Activated CD4-positive, alpha-beta T cell treated with anti-CD3 and anti-CD28 coated beads, Interleukin-2, amount 50 U/mL, for 48 hours (primary cell): ENCODE measurements at places on chromosomes 3 and 15.

GRCh38 chr3:42988097-42988496 lies 9.0 kb downstream of the GASK1A start:
- no peak for DNase-seq

DNA sequence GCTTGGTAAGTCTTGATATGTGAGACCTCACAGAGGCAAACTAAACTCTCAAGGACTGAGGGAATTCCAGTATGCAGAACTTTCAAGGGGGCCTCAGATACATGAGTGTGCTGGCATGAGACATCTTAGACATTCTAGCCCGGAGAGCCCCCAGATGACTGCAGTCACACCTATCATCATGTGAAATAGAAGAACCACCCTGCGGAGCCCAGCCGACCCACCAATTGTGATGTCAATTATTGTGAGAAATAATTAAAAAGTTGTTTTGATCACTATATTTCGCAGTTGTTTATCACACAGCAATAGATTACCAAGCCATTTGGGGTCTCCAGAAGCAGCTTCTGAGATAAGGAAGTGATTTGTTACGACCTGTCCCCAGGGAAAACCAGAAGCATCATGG lies 55.3 kb upstream of the CD47 start:
- DNase-seq = no peak

DNA sequence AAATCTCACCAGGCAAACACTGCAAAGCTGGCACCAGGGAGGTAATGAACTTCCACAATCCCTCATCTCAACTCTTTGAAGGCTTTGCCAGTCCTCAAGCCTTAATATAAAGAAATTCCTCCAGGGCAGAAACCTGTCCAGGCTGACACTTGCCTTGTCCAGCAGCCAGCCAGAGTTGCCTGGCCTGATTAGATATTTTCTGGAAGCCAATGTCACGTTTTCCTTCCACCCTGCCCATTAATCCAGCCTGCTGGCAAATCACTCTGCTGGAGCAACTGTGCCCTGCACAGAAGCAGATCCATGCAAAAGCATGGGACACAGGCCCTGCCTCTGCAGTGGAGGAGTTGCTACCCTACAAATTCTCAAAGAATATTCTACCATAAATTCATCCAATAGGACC lies 56.5 kb downstream of the HEG1 start:
- DNase-seq = no peak

- no peak for DNase-seq
Observed at GRCh38 chr3:172616031-172616461, 92.8 kb upstream of the TNFSF10 start.

DNA sequence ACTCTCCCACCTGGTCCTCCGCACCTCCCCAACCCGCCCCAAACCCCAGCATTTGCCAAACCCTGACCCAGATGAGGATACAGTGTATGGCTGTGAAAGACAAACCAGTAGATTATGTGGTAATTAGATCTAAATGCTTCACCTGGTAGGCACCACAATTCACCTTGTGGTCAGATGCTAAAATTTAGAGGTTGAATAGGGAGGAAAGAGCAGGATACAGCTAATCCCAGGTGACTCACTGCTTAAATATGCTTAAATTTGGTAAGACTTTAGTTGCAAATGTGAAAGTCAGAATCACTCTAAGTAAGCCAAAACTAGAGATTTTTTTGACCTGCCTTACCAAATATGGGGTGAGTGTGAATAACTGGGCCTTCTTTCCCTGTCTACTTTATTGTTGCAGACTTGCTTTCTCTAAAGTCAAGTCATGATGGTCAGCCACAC lies 105.5 kb downstream of the MME start:
- no peak for DNase-seq

- DNase-seq = no peak
Observed at GRCh38 chr3:172911142-172911541, 160.6 kb downstream of the ECT2 start.

DNA sequence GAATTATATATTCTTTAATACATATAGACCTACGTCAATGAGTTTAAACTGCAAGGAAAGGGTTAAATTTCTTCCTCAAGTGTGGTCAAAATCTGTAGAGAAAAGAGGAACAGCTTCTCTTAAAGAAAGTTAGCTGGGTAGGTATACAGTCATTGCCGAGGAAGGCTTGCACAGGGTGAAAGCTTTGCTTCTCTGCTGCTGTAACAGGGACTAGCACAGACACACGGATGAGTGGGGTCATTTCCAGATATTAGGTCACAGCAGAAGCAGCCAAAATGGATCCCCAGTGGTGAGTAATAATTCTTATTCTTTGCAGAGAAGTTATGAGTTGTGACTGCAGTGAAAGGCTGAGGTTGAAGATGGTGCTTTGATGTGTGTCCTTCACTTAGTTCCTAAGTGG lies at the start of gene CD86:
CD86 (plus strand) TSS at position 148 of the 400 bp plus-strand sequence; CDS start at position 276, 128 bp downstream.
- no peak for DNase-seq

DNA sequence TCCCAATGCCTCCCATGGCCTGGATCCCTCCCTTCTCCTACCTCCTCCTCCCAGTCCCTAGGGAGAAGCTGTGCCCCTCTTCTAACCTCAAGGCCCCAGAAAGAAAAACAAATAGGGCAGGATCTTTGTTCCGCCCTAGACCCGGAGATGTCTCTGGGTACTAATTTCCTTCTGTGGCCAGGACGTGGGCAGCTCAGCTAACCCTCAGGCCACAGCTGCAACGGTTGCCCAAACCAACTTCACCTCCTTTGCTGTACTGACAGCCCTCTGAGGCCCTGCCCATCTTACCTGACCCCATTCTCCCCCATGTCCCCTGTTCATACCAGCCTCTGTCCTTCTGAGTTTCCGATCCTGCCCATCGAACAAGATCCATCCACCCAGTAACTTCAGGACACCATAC lies 70.7 kb downstream of the SRGAP3 start:
- no peak for DNase-seq
